ENCODE measurements at places on chromosomes 3 and 15.

DNA sequence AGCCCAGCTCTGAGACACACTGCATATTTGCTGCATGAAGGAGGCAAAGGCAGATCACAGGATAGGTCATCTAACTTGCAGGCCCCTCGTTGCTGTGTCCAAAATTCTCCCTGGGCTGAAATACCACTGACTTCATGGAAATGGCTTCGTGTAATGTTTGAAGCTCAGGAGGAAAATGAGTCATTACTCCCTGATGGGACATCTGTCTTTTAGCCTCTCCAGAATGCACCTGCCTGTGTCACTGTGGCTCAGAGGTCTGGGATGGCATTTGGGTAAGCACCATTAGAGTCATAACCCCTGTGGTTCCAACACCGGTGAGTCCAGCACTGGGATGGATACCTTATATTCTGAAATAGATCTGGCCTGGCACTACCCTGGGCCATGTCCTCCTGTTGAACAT lies 51.5 kb downstream of the IL12A start:
- no peak for DNase-seq

DNA sequence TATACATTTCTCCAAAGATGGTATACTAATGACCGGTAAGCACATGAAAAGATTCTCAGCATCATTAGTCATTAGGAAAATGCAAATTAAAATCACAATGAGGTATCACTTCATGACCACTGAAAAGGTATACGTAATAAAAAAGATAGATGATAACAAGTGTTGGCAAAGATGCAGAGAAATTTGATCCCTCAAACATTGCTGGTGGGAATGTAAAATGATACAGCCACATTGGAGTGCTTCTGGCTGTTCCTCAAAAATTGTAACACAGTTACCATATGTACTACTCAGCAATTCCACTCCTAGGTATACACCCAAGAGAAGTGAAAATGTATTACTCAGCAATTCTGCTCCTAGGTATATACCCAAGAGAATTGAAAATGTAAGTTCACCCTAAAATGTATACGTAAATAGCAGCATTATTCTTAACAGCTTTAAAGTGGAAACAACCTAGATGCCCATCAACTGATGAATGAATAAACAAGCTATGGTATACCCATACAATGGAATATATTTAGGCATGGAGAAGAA lies 25.0 kb upstream of the KY start:
- no peak for DNase-seq

GRCh38 chr3:59249004-59249403 lies 199.2 kb upstream of the CFAP20DC start:
- no peak for DNase-seq

GRCh38 chr15:60975952-60976351 lies 253.2 kb downstream of the RORA start:
- DNase-seq = no peak

DNA sequence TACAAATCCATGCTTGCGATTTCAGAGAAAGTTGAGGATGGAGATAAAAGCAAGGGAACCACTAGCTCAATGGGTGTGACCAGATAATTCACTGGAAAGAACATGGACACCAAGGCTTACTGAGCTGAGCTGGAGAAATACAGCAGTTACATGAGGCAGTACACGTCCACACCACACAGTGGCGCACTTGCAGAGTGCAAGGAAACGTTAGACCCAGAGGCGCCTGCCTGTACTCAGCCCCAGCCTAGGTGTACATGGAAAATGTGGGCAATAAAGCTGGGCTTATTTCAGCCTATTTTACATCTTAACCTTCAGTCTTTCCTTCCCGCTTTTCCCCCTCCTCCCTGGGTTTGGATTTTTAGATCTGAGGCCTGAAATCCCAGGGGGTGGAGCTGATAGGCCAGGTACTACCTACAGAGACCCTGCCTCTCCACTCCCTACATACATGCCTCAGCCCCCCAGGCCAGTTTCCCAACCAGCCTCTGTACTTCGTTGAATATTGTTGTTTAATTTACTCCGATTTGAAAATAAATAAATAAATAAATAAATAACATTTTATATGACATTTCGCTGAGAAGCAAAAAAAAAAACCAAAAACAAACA lies 60.1 kb downstream of the PCOLCE2 start:
- DNase-seq = peak; percentile 63

- DNase-seq = no peak
Observed at GRCh38 chr3:146550743-146551510, 6.5 kb upstream of the PLSCR1 start.

GRCh38 chr15:31084176-31084575 lies 17.3 kb downstream of the TRPM1 start:
- no peak for DNase-seq

GRCh38 chr3:52327486-52328290 lies 11.6 kb downstream of the DNAH1 start:
- DNase-seq = no peak

DNA sequence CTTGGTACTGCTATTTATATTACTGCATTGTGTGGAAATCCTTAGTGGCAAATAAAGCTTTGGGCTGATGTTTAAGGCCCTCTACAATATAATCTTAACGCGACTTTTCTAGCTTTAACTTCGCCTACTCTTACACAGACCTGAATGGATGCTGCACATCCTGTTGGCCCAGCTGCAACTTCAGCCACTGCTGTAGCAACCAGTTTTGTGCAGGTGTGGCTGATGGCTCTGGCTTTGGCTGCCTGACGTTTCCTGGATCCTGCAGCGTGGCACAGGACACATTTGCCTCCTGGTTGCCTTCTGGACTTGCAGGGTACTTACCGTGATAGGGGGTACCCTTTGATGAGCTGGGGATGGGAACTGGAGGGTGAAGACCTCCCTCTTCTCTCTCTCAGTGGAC lies 20.2 kb upstream of the ERICH6 start:
- no peak for DNase-seq

- DNase-seq = peak; percentile 72
Observed at GRCh38 chr3:71546821-71547220, 36.7 kb downstream of the FOXP1 start.

DNA sequence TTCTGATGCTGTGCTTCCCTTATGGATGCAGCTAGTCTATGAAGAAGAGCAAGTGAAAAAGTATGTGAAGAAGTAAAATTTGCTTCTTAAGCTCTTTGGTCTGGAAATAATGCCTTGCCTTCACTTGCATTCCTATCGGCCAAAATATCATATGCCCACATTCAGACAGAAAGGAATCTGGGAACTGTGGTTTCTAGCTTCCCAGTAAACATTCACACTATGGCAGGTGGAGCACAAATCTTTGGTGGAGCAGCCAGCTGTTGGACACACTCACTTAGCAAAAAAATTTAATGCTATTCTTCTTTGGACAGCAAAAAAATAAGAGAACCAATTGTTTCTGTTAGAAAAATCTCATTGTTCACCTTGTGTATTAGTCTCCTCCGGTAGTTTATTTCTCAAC lies 12.3 kb upstream of the COL6A6 start:
- DNase-seq = no peak

DNA sequence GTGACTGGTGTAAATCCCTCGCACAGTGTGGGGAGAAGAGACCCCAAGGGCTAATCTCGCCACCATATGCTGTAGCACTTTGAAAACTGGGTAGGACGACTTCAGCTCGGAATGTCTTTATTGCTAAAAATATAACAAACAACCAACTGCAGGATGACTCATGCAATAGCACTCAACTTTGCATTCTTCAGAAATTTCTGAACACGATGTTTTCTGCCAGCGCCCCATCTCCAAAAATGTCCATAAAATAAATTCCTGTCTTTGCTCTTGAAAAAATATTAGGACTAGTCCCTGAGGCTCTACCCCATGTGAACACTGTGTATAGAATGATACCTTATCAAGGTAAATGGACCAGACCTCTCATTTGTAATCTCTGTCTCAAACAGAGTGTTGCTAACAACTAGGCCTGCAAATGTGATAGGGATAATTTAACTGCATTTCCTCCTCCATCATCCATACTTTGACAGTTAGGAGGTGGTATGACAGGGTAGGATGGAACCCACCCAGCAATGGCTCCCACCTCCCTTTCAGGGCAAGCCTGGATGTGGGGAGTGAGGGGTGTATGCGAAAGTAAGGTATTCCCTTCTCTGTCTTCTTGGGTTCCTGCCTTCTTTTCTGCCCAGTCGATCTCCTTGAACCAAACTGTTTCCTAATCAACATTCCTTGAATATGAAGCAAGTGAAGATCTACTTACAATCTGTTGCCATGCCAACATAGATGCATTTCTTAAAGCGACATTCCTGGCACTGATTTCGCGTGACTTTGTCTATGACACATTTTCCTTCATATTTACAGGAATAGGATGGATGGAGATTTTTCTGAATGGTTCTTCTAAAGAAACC lies 201.1 kb downstream of the NR1D2 start:
- no peak for DNase-seq

DNA sequence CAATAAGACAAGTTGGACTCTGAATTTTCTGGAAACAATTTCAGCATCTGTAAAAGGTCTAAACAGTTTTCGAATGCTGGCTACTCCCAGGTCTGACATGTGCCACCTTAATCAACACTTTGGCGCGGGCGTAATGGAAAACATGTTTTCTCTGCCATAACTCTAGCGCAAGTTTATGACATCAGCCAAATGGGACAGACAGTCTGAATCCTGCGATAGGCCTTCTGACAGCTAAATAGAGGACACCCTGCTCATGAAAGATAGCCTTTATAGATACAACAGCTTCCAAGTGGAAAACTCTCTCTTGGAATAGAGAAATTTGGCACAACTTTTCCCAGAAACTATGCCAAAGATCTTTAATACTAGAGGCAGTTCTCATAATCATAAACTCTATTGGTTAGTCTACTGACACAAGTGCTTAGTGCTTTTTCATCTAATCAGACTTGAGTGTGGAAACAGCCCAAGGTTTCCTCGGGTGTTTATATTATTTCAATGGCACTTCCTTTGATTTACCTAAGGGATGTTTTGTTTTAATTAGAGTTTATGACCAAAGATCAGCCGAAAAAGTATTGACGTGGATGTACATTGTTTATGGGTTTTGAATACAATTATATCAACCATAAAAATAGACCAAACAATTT lies 120.1 kb upstream of the DPH6 start:
- no peak for DNase-seq

GRCh38 chr3:95449841-95450240 lies 1364.6 kb upstream of the EPHA6 start:
- no peak for DNase-seq

DNA sequence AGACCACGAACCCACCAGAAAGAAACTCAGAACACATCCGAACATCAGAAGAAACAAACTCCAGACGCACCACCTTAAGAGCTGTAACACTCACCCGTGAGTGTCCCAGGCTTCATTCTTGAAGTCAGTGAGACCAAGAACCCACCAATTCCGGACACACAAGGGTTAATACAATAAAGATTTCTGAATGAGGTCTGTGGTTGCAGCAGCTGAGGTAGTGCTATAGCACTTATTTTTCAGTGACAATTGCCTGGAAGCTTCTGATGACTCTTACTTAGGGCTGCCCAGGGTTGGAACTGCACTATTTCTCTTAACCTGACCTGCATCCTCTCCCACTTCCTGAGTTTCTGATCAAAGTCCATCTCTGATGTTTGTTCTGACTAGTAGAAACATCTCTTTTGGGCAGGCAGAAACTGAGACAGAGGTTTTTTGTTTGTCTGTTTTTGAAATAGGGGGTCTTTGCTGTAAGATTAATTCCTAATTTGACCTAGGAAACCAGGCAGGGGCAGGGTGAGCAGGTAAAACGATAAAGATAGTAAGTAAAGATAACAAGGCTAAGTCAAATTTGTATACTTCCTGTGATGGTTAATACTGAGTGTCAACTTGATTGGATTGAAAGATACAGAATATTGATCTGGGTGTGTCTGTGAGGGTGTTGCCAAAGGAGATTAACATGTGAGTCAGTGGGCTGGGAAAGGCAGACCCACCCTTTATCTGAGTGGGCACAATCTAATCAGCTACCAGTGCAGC lies 169.1 kb downstream of the GAP43 start:
- no peak for DNase-seq

GRCh38 chr3:160218136-160218535 lies 7.1 kb upstream of the C3orf80 start:
- no peak for DNase-seq

DNA sequence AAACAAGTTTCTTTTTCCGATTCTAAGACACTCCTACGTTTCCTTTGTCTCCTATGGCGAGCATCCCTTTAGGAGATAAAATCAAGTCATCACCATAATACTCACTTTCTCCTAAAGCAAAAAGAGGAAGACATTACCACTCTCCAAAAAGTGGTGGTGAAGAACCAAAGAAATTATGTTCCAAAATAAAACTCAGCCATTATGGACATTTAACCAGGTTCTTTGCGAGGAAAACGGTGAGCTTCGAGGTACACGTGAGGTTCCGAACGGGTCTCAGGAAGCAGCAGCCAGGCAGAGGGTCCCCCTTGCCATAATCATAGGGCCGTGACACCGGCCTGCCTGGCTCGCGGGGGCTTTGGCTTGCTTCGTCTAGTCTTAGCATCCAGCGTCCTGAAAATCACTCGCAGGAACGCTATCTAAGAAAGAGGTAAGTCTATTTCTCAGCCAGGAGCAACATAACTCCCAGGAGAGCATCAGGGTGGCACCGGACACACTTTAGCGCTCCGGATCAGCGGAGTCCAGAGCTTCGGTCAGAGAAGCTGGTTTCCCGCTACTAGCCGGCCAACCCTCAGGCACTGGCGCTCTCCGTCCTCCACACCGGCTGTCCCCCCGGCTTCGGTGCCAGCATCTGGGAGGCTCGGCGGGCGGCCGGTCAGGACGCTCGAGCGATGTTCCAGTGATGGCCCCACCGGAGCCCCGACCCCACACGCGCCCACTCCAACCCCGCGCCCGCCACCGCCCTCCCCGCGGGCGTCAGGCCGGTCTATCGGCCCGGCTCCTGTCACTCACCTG lies 581 bp downstream of the IP6K1 start:
- DNase-seq = no peak

DNA sequence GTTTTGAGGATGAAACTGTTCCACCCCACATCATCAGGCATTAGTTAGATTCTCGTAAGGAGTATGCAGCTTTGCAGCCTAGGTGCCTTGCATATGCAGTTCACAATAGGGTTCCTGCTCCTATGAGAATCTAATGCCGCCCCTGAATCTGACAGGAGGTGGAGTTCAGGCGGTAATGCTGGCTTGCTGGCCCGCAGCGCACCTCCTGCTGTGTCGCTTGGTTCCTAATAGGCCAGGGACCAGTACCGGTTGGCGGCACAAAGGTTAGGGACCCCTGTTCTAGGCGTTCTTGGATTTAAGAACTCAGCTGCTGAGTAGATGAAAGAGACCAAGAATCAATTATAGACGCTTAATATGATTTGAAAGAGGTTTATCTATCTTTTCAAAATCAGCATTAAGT lies 595.4 kb downstream of the CADM2 start:
- DNase-seq = no peak

- no peak for DNase-seq
Observed at GRCh38 chr3:104291878-104292277, 1074.8 kb upstream of the ALCAM start.

- peak; percentile 69 for DNase-seq
Observed at GRCh38 chr3:10223676-10224639, 24.3 kb upstream of the TATDN2 start.

DNA sequence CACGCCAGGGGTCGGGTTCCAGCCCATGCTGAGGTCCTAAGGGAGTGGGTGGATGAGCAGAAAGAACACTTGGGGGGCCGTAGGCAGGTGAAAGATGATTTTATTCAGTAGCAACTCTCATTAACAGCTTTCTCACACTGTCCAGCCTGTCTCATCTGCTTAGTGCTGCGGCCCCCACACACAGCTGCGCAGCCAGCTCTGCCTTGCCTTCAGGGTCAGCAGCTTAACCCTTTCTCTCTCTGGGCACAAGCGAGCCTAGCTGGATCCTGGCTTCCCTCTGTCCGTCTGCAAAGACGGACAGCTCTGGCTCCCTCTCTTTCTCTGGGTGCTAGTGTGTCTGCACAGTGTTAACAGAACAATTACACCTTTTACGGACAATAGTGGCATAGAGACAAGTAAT lies 21.3 kb downstream of the NPAP1 start:
- no peak for DNase-seq

Data from HL-60 (cell line).